Lower lobe of right lung (tissue), 2 donors: ENCODE measurements at places on chromosomes 1 and 21.

- peaks cover 10% of the 10 kb centered on the region for H3K36me3 ChIP-seq
- no peak overlapping the region for H3K27ac ChIP-seq
- no peak for DNase-seq
- no peak overlapping the region for H3K4me3 ChIP-seq
Observed at GRCh38 chr1:24827379-24828135, 82.3 kb downstream of the CLIC4 start.

DNA sequence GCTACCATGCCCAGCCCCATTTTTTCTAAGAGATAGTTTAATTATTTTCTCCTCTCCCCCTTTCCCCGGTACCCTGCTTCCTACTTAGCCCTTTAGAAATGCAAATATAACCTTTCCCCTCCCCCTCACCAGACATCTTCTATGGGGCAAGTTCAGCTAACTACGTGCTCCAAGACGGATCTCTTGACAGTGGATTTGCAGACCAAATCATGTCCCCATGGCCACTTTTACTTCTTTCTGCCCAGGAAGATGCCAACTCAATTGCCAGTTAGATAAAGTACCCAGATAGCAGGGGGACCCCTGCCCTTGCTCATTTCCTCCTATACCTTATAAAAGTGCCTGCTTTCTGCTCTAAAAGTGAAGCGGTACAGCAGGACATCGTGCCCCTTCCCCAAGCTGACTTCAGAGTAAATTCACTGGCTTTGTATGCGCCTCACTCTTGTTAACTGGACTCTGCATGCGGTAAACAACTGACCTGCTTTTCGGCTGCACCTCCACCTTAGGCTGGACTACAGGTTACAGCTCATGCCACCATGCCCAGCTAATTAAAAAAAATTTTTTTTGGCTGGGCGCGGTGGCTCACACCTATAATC is 7.4 kb downstream of the DNAJC11 start:
- no peaks in the 10 kb centered on the region for H3K4me1 ChIP-seq
- H3K27ac ChIP-seq = no peak overlapping the region
- H3K36me3 ChIP-seq = no peaks in the 10 kb centered on the region

- H3K4me1 ChIP-seq = peaks cover 11% of the 10 kb centered on the region
- peaks cover 99% of the 10 kb centered on the region for H3K27me3 ChIP-seq
- peak; percentile 72 for DNase-seq
- H3K36me3 ChIP-seq = no peaks in the 10 kb centered on the region
Observed at GRCh38 chr1:63327417-63328054, 5.2 kb downstream of the FOXD3 start.

DNA sequence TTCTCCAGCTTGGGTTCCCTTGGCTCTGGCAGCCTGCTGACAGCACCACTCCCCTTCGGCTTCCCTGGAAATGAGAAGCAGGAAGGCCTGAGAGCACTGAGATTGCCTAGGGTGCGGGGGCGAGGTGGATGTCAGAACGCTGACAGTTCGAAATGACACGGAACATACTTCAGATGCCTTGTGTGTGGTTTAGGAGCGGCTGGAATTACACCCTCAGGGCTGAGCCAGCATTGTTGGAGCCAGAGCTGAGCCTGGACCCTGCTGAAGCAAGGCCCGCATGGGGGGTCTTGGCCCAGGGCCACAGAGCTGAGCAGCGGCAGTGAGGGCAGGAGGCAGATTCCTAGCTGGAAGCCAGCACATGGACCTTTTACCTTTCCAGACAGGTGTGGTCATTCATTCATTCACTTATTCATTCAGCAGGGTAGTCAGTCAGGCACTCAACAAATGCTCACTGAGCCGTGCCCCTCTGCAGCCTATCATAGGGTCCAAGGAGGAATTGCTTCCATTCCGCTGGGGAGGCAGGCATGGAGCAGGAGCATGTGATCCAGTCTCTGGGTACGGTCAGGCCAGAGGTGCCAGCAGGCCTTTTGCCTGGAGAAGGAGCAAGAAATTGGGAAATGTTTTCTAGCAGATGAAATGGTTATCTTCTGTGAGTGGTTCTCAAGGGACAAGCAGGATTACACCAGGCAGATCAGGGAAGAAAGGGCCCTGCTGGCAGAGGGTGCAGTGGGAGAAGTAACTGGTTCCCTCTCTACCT is 6.6 kb upstream of the FOXE3 start:
- no peak for DNase-seq
- H3K36me3 ChIP-seq = no peaks in the 10 kb centered on the region
- no peaks in the 10 kb centered on the region for H3K4me1 ChIP-seq
- no peak overlapping the region for H3K27ac ChIP-seq
- peaks cover 8% of the 10 kb centered on the region for H3K27me3 ChIP-seq
- H3K4me3 ChIP-seq = no peak overlapping the region

DNA sequence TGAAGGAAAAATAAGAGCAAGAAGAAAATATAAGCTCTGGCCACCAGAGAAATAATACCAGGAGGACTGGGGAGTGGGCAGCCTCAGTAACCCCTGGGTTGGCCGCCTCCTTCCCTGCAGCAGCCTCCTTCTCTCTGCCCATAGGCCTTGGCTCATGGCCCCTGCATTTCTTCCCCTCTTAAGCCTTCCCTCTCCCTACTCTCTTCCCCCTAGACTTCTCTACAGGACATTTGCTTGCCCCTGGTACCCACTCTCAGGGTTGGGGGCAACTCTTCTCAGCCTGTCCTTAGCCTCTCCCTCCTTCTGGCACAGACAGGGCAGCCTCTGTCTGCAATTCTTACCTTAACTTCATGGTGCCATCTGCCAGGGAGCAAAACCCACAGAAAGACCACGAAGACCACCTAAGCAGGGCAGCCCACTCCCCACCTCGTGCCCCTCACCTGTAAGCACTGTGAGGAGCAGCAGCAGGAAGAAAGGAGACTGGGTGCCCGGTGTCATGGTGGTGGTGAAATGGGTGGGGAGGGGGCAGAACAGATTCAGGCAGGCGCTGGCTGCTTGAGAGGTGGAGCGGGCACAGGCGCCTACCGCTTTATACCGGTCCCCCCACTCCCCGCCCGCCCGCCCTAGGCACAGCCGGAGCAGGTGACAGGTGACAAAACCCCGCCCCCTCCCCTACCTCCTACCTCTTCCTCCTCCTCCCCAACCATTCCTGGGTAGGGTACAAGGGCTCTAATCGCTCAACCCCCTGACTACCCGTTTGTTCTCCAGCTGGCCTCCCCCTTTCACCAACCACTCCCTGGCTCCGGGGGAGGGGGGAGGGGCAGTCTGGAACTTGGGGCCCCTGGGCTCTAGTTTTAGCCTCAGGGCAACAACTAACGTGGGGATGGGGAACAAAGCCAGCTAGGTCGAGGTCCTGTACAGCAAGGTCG is 15.1 kb downstream of the THBS3 start:
- H3K4me1 ChIP-seq = peaks cover 26% of the 10 kb centered on the region
- peak overlapping the region; percentile 93 for H3K27ac ChIP-seq
- no peaks in the 10 kb centered on the region for H3K36me3 ChIP-seq

GRCh38 chr1:15885269-15885668 is 37.8 kb downstream of the SPEN start:
- peak overlapping the region; percentile 46 for H3K4me3 ChIP-seq
- DNase-seq = no peak
- no peaks in the 10 kb centered on the region for H3K27me3 ChIP-seq
- H3K4me1 ChIP-seq = peaks cover 46% of the 10 kb centered on the region
- peaks cover 11% of the 10 kb centered on the region for H3K36me3 ChIP-seq

GRCh38 chr1:150973836-150974579 is 627 bp downstream of the CERS2 start:
- H3K27me3 ChIP-seq = no peaks in the 10 kb centered on the region
- H3K36me3 ChIP-seq = peaks cover 2% of the 10 kb centered on the region
- peaks cover 86% of the 10 kb centered on the region for H3K4me1 ChIP-seq
- peak; percentile 74 for DNase-seq

- no peaks in the 10 kb centered on the region for H3K27me3 ChIP-seq
- H3K36me3 ChIP-seq = no peaks in the 10 kb centered on the region
Observed at GRCh38 chr1:67495327-67495726, 65.1 kb upstream of the SERBP1 start.

- H3K4me1 ChIP-seq = no peaks in the 10 kb centered on the region
- H3K27me3 ChIP-seq = no peaks in the 10 kb centered on the region
- H3K36me3 ChIP-seq = no peaks in the 10 kb centered on the region
- DNase-seq = no peak
Observed at GRCh38 chr1:222346955-222347354, 200.9 kb downstream of the HHIPL2 start.

GRCh38 chr1:206573319-206573718 is 38.9 kb downstream of the EIF2D start:
- H3K4me1 ChIP-seq = peaks cover 57% of the 10 kb centered on the region
- no peaks in the 10 kb centered on the region for H3K27me3 ChIP-seq
- DNase-seq = no peak
- no peaks in the 10 kb centered on the region for H3K36me3 ChIP-seq
- no peak overlapping the region for H3K4me3 ChIP-seq

DNA sequence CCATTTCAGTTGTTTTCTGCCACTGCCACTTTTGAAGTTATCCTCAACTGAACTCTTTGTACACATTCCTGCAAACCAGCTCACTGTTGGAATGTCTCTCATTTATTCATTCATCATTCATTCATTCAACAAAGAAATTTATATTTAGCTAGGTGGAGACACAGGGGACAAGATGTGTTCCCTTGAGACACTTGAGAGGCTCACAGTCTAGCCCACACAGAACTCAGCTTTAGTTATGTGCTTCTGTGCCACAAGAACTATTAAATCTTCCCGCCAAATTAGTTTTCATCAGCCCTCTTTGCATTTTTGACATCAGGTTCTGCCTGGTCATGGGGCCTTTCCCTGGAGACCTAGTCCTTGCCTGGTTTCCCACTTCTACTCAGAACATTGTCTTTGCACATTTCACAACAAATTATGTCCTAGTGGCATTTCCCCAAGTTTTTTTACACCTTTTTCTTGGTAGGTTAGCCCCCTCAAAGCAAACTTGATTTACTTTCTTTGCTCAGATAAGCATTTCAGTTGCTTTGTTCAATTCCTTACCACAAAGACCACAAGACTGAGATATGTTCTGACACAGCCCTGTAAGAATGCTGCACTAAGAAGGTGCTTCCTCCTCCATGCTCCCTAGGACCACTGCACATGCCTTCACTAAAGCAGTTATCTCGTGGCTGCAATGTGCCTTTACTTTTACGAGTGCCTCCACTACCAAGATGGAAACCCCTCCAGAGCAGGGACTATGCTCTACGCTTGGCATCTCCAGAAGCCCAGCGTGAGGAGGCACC is 31.0 kb downstream of the ILDR2 start:
- H3K4me3 ChIP-seq = no peak overlapping the region
- H3K4me1 ChIP-seq = no peaks in the 10 kb centered on the region
- H3K36me3 ChIP-seq = no peaks in the 10 kb centered on the region
- H3K27ac ChIP-seq = no peak overlapping the region

GRCh38 chr1:36542962-36543515 is 60.3 kb upstream of the CSF3R start:
- H3K27me3 ChIP-seq = peaks cover 2% of the 10 kb centered on the region
- no peak for DNase-seq
- H3K27ac ChIP-seq = no peak overlapping the region
- H3K4me1 ChIP-seq = no peaks in the 10 kb centered on the region
- H3K36me3 ChIP-seq = no peaks in the 10 kb centered on the region

DNA sequence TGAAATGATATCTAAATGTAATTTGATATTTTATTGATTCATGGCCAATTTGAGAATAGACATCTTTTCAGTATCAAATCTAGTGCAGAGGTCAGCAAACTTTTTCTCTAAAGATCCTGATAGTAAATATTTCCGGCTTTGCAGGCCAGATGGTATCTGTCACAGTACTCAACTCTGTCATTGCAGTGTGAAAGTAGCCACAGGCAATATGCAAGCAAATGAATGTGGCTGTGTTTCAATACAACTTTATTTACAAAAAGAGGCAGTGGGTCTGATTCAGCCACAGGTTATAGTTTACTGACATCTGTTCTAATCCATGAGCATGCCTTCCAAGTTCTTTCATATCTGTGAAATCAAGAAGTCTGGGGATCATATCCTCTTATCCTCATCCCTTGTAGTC is 221.2 kb downstream of the PRDM2 start:
- H3K36me3 ChIP-seq = no peaks in the 10 kb centered on the region
- H3K4me3 ChIP-seq = no peak overlapping the region
- H3K27me3 ChIP-seq = no peaks in the 10 kb centered on the region
- no peak for DNase-seq
- no peaks in the 10 kb centered on the region for H3K4me1 ChIP-seq

GRCh38 chr1:202694314-202694713 is 15.9 kb downstream of the SYT2 start:
- H3K4me1 ChIP-seq = no peaks in the 10 kb centered on the region
- DNase-seq = no peak
- no peak overlapping the region for H3K4me3 ChIP-seq
- no peak overlapping the region for H3K27ac ChIP-seq
- H3K27me3 ChIP-seq = peaks cover 48% of the 10 kb centered on the region

- no peaks in the 10 kb centered on the region for H3K36me3 ChIP-seq
- no peak overlapping the region for H3K27ac ChIP-seq
- H3K4me1 ChIP-seq = no peaks in the 10 kb centered on the region
- no peak for DNase-seq
Observed at GRCh38 chr1:24080131-24080530, 31.8 kb downstream of the MYOM3 start.

- DNase-seq = no peak
- no peaks in the 10 kb centered on the region for H3K4me1 ChIP-seq
- peaks cover 25% of the 10 kb centered on the region for H3K27me3 ChIP-seq
- H3K4me3 ChIP-seq = no peak overlapping the region
Observed at GRCh38 chr1:10007169-10007568, 10.1 kb downstream of the RBP7 start.

DNA sequence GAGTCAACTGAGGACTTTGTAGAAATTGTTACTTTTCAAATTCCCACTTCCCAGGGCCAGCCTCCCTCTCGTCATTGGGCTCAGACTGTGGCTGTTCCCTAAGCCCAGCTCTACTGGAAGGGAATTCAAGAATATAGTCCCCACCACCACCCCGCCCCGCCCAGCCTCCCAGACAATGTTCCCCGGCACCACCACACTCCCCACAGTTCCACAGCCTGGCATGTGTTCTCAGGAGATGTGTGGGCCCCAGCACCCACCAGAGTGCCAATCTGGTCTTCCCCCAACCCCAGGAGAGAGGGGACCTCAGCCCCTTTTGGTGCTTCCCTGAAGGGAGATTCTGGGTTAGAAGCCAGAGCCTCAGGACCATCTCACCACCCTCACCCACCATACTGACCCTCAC is 120.1 kb downstream of the SYT2 start:
- no peaks in the 10 kb centered on the region for H3K27me3 ChIP-seq
- peaks cover 32% of the 10 kb centered on the region for H3K4me1 ChIP-seq
- no peak overlapping the region for H3K4me3 ChIP-seq
- H3K36me3 ChIP-seq = no peaks in the 10 kb centered on the region
- no peak for DNase-seq

GRCh38 chr21:14864211-14865021 is 200.4 kb downstream of the NRIP1 start:
- H3K36me3 ChIP-seq = no peaks in the 10 kb centered on the region
- no peak overlapping the region for H3K4me3 ChIP-seq
- peaks cover 19% of the 10 kb centered on the region for H3K4me1 ChIP-seq
- peak; percentile 68 for DNase-seq
- no peaks in the 10 kb centered on the region for H3K27me3 ChIP-seq

- no peak overlapping the region for H3K4me3 ChIP-seq
- no peak for DNase-seq
- H3K4me1 ChIP-seq = no peaks in the 10 kb centered on the region
- no peaks in the 10 kb centered on the region for H3K36me3 ChIP-seq
- H3K27ac ChIP-seq = no peak overlapping the region
Observed at GRCh38 chr1:77386276-77386675, 104.5 kb downstream of the AK5 start.
